ENCODE measurements at places on chromosomes 6 and 20.
A peak's percentile ranks its signal among the peaks of the same experiment; 100 is the strongest.

GRCh38 chr20:46253391-46253790 is 54.9 kb downstream of the CDH22 start:
- DNase-seq: no peak

GRCh38 chr20:50731930-50732690 is 730 bp downstream of the PARD6B start:
- no peak for DNase-seq

DNA sequence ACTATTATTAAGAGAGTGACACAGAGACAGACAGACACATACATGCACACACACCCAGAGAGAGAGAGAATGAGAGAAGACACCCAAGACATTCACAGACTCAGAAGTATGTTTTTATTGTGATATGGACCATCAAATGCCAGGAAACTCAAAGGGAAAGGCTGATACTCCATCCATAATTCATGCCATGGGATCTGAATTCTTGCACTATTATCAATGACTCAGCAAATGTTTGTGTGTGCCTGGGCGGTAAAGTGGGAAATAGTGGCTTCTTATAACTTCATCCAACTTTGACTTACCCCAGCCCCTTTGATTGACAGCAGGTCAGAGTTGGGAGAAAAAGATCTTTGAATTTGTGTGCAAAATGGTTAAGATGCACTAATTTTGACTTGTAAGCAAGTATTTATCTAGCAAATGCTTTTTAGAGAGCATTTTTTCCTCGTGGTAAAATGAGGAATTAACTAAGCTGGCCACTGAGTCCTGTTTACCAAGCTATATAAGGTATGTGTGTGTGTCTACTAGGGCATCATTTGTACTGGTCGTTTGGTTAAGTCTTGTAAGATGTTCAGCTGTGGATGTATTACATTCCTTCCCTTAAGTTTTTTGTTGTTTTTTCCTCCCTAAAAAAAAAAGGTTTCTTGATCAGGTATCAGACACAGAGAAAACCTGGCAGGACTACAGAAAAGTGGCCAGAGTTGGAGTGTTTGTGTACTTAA is 3.0 kb upstream of the CCN2 start:
- no peak for DNase-seq

DNA sequence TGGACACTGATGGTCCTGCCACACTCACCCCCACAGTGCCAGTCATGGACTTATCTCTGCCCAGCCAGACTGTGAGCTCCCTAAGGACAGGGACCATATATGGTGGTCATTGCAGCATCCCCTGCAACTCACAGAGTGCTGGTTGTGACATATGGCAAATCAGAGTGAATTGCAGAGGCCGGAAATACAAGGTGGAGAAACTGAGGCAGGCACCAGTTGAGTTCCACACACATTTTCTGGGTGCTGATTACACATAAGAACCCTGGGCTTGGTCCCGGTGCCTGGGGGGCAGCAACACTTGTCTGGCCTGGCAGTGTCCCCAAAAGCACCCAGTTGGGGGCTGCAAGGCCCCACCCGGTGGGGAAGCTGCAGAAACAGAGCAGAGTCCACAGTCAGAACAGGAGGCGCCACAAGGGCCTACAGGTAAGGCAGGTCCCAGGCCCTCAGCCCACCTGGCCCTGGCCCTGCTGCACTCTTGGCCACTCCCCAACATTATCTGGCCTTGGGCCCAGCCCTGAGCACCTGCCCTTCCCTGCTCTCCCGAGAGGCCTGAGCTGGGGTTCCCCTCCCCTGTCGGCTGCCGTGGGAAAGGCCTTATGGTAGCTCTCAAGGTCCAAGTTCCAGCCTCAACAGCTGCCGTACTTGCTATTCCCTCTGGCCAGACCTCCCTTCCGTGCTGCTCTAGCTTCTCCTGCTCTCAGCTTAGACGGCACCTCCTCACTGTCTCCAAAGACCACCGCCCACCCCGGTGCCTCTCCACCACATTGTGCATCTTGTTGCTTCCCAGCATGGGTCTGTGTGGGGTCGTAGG is 140.8 kb upstream of the PTPN1 start:
- peak; percentile 93 for DNase-seq
